ENCODE measurements at places on chromosomes 11 and 22.

- DNase-seq, result no peak
These were observed 12.2 kb downstream of the RIBC2 start for GRCh38 chr22:45425531-45426265.

- DNase-seq, result no peak
These were observed 18.9 kb downstream of the CASP5 start for GRCh38 chr11:105004021-105004420.

DNA sequence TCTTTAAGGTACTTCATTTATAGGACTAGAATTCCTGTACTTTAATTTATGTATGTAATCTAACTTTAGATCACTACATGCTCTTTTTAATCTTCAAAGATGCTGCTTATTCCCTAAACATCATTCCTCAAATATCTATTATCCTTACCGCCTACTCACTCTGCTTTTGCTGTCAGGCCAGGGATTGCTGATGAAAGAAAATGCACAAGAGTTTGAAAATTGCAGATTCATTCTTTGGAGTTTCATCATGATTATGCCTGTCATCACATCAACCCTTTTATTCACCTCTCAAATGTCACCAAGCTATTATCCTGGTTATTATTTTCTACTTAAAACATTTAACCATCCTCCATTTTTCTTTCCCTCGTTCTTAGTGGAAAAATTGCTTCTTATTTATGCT lies 802.7 kb downstream of the METTL15 start:
- DNase-seq, result peak; percentile 44

GRCh38 chr11:121418625-121419114 lies 33.4 kb upstream of the SORL1 start:
- DNase-seq, result no peak

- DNase-seq, result peak; percentile 95
These were observed 9.7 kb upstream of the AHNAK start for GRCh38 chr11:62556108-62556874.

- DNase-seq, result peak; percentile 66
These were observed 36.2 kb downstream of the TBC1D22A start for GRCh38 chr22:46798366-46799350.

GRCh38 chr11:65894034-65894591 lies 3.6 kb downstream of the CCDC85B start:
- no peak for DNase-seq

- no peak for DNase-seq
These were observed 228.0 kb downstream of the CADM1 start for GRCh38 chr11:115276191-115276590.

- DNase-seq, result no peak
These were observed 90.6 kb upstream of the FGF3 start for GRCh38 chr11:69909561-69910518.

- DNase-seq, result no peak
These were observed 74.3 kb downstream of the GAB2 start for GRCh38 chr11:78343303-78343702.

GRCh38 chr11:133078591-133079404 lies 453.5 kb downstream of the OPCML start:
- DNase-seq, result peak; percentile 20

DNA sequence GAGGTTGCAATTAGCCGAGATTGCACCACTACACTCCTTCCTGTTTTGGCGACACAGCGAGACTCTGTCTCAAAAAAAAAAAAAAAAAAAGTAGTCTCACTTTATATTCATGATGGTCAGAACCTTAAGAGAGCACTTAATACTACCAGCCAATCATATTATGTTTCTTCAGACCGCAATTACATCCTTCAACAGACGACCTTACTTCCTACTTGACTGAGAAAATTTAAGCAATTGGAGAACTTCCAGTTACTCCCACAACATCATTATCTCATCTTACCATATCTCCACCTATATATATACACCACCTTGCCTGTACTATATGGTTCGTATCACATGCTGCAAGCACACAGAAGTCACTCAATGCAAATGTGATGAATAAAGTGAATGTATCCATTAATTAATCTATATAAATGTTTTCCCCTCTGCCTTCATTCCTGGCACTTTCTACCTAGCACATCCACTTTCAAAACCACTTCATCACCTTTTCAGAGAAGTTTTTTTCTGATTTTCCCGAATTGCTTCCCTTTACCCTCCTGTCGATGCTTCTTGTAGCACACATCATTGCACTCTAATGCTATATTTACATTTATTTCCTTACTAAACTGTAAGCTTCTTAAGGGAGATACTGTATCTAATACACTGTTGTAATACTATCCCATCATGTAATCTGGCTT lies 13.8 kb downstream of the ATP5MG start:
- no peak for DNase-seq

DNA sequence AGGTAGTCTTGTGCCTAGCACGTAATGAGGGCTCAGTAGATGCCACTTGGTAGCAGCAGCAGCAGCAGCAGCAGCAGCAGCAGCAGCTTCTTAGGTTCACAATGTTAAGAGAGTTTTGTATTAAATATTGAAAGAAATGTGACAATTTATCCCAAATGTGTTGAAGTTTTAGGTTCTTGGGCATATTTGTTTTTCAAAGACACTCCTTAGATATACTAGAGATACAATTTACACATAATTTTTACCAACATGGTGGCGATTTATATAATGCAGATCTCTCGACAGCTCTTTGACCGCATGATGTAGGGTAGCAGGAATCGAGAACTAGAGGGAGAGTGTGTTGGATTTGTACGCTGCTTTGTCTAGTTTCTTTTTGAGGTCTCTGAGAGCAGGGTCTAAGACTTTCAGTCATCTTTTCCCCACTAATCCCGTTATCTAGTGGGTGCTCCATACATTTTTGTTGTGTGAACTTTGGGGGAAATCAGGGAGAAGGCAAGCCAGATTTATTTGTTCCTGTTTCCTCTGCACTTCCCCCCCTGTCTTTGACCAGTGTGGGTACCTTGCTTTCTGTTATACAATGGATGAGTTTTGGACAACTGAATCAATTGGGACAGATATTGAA lies 1.4 kb downstream of the FDX1 start:
- DNase-seq, result peak; percentile 31

DNA sequence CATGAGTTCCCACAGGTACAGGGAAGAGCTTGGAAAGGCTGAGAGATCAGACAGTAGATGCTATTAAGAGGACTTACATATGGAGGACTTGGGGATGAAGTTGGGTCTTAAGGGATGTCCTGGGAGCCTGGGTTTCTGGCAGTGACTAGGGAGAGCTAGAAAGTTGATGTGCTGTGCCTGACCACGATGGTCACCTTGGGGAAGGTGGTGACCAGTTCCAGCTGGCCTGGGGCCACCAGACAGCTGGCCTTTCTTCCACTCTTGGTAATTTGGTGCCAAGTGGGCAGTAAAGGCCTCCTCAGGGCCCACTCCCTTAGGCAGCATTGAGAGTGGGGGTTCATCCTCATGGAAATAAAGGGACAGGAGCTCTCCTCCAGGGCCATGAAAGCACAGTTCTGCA lies 13.9 kb upstream of the CSF2RB start:
- DNase-seq, result no peak

- DNase-seq, result peak; percentile 86
These were observed 79.5 kb downstream of the HORMAD2 start for GRCh38 chr22:30159561-30160353.

GRCh38 chr11:64545619-64546018 lies 45.4 kb upstream of the SLC22A12 start:
- DNase-seq, result peak; percentile 69

GRCh38 chr22:43893266-43893665 lies 1.5 kb upstream of the PNPLA5 start:
- no peak for DNase-seq

- no peak for DNase-seq
These were observed 1.5 kb upstream of the GGT1 start for GRCh38 chr22:24601217-24602104.

- peak; percentile 99 for DNase-seq
These were observed 81.3 kb upstream of the BLID start for GRCh38 chr11:122197066-122197987.

DNA sequence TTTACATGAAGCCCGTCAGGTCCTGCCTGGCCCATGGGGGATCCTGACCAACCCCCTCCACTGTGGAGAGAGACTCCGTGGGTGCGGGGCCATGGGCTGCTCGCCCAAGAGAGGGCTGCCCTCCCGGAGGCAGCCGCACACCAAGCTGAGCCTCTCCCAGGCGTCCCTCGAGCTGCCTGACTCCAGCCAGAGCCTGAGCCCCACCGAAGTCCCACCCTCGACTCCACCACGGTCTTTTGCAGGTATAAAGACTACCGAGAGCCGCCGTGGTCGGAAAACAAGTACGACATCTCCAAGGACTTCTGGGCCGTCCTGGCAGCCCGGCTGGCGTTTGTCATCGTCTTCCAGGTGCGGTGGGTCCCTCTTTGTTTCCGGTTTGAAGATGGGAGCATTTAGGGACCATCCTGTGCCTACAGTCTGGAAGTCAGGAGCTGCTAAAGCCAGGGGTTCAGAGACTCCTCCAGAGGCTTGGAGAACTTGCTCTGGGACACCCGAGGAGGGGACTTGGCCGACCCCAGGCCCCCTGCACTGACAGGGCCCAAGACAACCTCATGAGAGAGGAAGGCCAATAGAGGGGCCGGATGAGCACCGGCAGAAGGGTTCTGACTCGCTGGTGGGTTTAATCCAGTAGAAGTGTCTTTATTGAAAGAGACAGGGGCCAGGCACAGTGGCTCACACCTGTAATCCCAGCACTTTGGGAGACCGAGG lies 17.6 kb upstream of the FADD start:
- no peak for DNase-seq

DNA sequence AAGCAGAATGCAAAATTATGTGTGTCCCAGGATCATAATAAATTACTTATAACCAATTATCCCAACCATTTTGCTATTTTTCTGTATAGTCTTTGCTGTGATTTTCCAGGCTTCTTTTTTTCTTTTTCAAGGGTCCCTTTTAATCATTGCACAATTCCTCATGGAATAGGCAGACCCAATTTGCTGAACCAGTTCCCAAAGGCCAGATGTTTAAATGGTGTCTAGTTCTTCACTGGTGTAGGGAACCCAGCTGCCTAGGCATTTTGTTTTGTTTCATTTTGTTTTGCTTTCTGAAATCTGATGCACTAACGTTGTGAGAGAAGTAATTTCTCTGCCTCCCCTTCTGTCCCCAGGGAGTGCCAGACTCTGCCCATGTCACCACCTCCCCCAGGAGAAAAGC lies 60.4 kb downstream of the CHST1 start:
- DNase-seq, result no peak

DNA sequence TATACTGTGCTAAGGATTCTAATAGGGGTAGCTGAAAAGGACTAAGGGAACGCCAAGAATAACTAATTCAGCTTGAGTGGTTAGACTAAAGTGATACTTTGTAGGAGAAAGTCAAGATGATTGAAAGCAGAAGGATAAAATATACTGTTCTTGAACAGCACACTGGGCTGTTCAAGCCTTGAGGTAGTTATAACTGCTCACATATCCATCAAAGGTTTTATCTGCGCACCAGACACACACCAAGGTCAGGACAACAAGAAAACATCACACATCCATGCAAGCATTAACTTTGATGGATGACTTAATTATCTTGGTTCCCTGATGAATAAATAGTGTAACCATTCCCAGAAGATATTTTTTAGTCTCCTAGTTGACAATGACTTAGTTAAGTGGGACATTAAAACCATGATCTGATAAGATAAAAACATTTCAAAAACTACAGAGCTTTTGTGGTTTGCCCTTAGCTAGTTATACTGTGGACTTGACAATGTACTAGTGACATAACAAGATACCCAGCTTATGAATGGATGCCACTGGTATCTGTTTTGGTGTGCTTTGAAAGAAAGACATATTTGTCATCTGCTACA lies 728.9 kb downstream of the JRKL start:
- no peak for DNase-seq

- no peak for DNase-seq
These were observed 2.7 kb downstream of the RFPL2 start for GRCh38 chr22:32202161-32202538.

DNA sequence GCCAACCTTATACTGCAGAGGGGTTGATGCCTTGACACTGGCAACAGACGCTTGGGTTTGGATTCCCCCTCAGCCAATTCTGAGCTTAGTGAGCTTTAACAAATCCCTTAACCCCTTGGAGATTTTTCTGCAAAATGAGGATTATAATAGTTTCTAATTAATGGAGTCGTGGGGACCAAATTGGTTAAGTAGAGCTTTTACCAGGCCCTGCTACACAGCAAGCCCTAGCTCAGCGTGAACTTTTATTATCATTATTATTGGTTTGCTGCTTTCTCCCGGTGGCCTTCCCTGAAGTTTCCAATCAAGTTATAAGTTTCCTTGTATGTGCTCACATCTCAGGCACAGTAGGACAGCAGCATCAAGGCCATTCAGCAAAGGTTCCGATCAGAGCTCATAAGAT lies 156.6 kb upstream of the GUCY1A2 start:
- no peak for DNase-seq

- DNase-seq, result no peak
These were observed 10.6 kb downstream of the MMP20 start for GRCh38 chr11:102614485-102614884.

DNA sequence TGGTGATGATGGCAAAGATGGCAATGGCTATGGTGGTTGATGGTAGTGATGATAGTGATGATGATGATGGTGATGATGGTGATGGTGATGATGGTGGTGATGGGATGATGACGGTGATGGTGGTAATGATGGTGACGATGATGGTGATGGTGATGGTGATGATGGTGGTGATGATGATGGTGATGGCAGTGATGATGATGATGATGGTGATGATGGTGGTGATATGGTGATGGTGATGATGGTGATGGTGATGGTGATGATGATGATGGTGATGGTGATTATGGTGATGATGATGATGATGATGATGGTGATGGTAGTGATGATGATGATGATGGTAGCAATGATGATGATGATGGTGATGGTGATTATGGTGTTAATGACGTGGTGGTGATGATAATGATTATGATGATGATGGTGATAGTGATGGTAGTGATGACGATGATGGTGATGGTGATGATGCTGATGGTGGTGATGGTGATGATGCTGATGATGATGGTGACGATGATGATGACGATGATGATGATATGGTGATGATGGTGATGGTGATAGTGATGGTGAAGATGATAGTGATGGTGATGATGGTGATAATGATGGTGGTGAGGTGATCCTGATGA lies 232.1 kb downstream of the BRD1 start:
- no peak for DNase-seq

GRCh38 chr11:110509472-110509871 lies 79.7 kb downstream of the FDX1 start:
- DNase-seq, result no peak

- DNase-seq, result no peak
These were observed 6.9 kb downstream of the OLFML1 start for GRCh38 chr11:7492253-7492652.

GRCh38 chr11:1057806-1058205 lies 16.9 kb upstream of the MUC2 start:
- DNase-seq, result no peak

Measured in IMR-90 (cell line).